Left renal pelvis (tissue), 4 donors: ENCODE measurements at places on chromosomes 5 and 9. TPM values are rescaled to one million over a fixed set of nuclear protein-coding genes. Genes with fewer than 3 reads are reported as not detected.

DNA sequence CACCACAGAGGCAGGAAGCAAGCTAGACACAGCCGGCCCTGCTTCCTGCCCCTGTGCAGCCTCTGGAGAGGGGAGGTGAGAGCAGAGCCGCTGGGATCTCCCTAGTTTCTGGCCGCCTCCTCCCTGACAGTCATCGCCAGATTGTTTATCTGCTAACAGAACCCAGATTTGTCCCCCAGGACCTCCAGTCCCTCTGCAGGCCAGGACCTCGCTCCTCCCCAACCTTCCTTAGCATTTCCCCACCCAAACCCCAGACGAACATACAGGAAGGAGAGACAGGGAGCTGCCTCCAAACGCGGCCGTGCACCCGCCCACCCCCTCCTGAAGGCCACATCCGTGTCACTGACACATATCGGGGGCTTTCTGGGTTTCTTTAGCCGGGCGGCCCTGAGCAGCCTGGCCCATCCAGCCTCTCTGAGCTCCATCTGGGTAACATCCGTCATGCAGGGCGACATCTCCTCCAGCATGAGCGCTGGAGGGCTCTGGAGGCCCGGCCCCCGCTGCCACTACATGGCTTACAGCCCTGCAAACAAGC is 47.5 kb downstream of the DBH start:
- no peak for DNase-seq

- DNase-seq, result no peak
These were observed 316.3 kb upstream of the POU5F2 start for GRCh38 chr5:94057655-94058054.

DNA sequence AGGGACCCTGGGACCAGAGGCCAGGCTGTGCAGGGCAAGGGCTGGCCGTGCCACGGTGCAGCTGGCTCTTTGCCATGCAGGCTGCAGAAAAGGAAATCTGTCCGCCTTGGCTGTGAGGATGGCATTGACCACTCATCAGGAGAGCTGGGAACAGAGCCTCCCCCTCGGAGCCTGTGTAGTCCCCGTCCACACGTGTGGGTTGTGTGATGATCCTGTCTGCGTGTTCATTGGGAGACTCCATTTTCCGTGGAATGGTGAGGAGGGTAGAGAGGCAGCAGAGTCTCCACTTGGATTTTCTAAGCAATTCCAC is 47.7 kb downstream of the EHMT1 start:
- no peak for DNase-seq

DNA sequence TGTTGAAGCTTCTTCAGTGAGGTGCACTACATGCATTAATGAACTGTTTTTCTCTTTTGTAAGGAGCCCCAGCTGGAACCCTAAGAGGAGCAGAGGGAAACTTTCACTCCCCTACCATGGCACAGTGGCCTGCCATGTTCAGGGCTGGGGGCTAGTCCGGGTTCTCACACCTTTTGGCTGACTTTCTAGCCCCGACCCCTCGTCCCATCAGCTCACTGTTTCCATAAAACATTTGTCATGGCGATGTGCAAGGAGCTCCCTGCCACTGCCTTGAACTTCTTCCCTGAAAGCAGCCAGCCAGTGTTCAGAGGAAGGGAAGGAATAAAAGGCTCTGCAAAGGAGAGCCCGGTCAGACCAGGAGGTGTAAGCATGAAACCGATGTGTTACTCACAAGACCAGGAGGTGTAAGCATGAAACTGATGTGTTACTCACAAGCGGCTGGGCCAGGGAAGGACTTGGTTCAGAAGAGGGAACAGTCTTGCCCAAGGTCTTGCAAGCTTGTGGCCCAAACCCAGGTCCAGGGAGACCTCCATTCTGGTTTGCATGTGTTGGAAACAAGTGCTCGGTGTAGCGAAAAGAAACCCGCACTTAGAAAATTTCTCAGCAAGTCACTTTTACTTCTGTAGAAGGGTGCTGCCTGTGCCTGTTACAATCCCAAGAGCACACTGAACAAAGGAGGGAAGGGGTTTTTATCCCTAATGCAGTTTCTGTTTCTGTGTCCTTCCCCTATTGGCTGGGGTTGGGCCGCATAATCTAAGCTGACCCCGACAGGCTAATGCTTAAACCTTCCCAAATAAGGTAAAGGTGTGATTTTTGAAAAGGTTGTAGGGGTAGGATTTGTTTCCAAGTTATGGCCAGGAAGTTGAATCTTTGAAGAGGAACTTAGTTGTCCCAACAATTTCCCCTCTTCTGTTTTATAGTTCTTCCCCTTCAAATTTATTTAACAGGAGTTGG is 3.4 kb upstream of the ABO start:
- DNase-seq, result no peak

The SPINK1 gene
- polyA plus RNA-seq, result 104 TPM

The PCDH1 gene
- 24.9 TPM for polyA plus RNA-seq

The ZNF474 gene
- polyA plus RNA-seq, result 0.66 TPM

GRCh38 chr9:37496020-37496419 is 10.3 kb downstream of the POLR1E start:
- DNase-seq, result no peak

DNA sequence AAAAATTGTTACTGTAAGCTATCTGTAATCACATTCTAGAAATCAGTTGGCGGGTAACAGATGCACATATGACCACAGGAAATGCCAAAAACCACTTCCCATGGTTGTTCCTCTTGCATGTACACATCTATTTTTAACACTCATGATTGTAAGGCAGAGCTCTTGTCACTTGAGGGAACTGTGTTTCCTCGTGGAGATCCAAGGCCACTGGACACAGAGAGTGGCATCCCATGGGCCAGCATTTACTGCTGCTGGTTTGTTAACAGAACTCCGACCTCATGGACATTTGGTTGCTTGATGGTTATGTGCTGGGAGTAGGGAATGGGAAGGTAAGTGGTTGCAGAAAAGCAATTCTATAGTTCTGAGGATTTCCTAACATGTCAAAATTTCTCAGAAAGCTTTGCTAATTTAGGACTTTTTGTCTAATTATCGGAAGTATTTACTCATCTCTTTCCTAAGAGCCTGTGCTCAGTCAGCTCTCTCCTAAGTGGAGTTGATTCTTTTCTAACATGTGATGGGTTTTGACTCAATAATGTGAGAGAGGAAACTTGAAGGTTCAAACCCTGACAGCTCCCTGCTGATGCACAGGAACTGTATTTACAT is 202.0 kb upstream of the NR3C1 start:
- DNase-seq, result no peak

GRCh38 chr5:13331585-13331984 is 612.9 kb downstream of the DNAH5 start:
- no peak for DNase-seq

DNA sequence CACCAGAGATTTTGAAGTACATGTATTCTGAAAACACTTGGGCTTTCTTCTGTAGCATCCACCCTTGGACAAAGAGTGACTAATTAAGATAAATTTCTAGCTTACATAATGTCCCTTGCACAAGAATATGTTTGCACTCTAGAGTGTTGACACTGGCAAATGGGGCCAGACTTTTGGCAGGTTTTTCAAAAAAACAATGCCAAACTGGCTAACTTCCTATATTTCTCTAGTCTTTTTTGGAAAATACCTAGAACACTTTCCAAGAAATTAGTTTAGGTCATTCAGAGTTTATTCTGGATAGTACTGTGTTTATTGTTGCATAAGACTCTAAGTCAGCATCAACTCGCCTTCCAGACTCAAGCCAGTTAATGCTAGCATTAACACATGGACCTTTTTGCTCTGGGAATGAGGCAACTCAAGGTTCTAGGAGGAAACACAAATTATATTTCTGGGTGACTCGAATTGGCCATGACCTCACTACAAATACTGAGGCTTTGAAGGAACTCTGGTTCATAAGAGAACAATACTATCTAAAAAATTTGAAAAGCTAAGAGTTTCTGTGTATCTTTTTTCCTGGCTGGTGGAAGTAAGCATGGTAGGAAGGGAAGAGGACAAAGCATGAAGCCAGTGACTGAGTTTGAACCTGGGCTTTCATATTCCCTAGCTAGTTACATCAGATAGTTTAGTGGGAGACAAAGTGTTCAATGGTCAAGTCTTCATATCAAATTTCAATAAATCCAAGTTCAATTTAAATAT is 101.6 kb downstream of the NREP start:
- no peak for DNase-seq

DNA sequence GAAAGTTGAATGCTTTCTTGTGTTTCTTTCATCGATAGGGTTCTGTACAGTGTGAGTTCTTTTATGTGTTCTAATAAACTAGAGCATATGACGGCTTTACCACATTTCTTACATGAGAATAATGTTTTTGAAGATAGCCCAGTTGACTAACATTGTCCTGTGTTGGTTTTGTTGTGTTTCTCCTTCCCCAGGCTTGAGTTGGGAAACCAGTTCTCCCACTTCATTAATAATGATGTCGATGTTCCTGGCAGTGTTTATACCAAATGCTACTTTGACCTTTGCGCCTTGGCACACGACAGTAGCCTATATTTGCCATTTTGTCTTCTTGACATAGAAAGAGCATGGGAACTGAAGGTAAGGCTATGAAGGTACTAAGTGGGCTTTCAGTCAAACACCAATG is 14.4 kb upstream of the ZNF782 start:
- no peak for DNase-seq

- no peak for DNase-seq
These were observed 202.5 kb upstream of the NMUR2 start for GRCh38 chr5:152607401-152608160.

DNA sequence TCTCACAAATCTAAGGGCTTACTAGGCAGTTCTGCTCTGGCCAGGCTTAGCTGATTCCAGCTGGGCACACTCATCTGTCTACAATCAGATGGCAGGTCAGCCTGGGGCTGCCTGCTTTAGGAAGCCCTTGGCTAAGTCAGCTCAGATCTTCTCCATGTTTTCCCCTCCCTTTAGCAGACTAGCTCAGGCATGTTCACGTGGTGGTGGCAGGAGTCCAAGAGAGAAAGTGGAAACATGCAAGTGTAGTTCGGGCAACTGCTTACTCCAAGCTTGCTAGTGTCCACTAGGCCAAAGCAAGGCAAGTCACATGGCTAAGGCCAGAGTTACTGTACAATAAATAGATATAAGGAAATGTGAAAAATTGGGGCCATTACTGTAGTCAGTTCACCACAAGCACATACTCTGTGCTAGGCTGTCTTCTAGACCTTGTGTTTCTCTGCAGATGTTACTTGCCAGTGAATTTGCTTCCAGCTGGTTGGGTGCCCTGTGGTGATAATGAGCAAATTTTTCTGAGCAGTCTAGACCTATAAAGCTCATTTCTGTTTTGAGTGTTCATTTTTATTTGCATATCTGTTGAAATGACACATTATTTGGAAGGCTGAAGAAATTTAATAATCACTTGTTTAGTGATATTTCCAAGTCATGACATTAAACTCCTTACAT is 38.3 kb downstream of the RECK start:
- DNase-seq, result peak; percentile 58

GRCh38 chr5:135139381-135140134 is 105.5 kb upstream of the PITX1 start:
- DNase-seq, result peak; percentile 25

The SLC45A2 gene
- polyA plus RNA-seq, result 1.1 TPM

DNA sequence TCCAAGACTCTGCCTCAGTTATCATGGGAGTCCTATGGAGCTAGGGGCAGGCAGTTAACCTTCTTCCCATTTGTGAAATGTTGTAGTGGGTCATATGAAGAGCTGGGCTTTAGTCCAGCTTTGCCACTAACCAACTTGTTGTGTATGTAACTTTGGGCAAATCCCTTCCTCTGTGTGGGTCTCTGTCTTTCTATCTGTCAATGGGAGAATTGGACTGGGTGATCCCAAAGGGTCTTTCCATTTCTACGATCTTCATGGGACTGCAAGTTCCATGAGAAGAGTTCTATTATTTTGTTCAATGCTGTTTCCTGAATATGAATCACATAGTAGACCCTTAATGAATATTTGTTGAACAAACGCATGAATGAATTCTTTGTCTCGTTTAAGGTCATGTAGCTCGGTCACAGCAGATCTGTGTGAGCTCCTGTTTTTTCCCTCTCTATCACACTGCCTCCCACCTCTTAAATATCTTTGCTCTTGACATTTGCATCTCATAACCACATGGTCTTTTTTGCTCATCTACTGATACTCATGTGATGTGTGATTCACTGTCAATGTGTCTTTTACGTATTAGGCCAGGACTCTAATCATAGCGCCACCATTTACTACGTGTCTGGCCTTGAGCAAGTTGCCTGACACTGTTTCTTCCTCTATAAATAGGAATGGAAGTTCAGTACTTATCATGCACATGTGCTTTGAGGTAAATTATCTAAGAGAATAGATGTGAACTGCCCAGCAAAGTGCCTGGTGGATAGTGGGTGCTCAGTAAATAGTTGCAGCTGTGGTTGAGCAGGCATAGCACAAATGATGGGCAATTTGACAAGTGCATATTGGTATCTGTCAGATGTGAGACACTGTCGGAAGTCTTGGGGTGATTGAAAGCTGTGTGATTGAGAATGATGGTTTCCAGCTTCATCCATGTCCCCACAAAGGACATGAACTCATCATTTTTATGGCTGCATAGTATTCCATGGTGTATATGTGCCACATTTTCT is 37.4 kb downstream of the PTTG1 start:
- no peak for DNase-seq

The IRX2 gene
- 25.8 TPM for polyA plus RNA-seq

- no peak for DNase-seq
These were observed 27.0 kb upstream of the ZNF354B start for GRCh38 chr5:178832618-178833201.

GRCh38 chr9:131799177-131799823 is 59.4 kb upstream of the RAPGEF1 start:
- no peak for DNase-seq

DNA sequence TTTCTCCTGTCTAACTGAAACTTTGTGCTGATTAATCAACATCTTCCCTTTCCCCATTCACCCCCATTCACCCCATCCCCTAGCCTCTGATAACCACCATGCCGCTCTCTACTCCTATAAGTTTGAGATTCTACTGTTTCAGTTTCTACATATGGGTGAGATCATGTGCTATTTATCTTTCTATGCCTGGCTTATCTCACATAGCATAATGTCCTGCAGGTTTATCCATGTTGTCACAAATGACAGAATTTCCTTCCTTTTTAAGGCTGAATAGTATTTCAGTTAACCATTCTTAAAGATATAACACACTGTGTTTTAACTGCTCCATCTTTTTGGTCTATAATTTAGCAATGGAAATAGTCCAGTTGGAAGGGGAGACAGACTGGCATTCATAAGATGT is 205.1 kb downstream of the SNCAIP start:
- DNase-seq, result no peak

The INIP gene
- polyA plus RNA-seq, result 31.9 TPM

The NR4A3 gene
- 2.9 TPM for polyA plus RNA-seq

- DNase-seq, result no peak
These were observed 9.1 kb downstream of the CATSPER3 start for GRCh38 chr5:134976841-134977240.

The PIK3R1 gene
- 89.4 TPM for polyA plus RNA-seq

DNA sequence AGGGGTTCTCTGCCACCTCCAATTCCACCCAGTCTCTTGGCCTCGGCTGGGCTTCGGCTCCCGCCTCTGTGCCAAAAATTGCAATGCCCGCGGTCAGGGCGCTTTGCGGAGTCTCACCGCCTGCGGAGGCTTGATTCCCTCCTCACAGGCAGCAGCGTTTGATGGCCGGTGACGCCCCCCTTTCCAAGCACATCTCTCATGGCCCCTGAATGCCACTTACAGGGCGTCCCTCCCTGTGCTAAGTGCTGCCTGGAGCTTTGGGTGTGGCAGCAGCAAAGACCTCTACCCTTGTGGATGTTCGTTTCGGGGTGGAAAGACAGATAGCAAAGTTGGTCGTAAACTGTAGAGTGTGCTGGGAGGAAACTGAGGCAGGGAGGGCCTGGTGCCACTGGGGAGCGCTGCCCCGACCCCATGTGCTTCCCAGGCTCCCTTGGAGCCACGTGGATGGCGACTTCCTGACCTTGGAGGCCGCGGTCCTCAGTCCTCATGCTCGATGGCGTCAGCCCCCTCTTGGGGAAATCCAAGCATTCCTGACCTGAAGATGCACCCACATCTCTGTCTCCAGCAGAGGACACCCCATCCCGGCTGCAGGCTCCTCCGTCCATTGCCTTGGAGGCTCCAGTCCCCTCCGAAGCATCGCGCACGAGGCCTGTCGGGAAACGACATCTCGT is 249.2 kb upstream of the IRX4 start:
- no peak for DNase-seq
